Activated T-helper 1 cell treated with Interleukin-2 at 50 U/mL for 16 hours (primary cell): ENCODE measurements at places on chromosomes 2 and 18.

DNA sequence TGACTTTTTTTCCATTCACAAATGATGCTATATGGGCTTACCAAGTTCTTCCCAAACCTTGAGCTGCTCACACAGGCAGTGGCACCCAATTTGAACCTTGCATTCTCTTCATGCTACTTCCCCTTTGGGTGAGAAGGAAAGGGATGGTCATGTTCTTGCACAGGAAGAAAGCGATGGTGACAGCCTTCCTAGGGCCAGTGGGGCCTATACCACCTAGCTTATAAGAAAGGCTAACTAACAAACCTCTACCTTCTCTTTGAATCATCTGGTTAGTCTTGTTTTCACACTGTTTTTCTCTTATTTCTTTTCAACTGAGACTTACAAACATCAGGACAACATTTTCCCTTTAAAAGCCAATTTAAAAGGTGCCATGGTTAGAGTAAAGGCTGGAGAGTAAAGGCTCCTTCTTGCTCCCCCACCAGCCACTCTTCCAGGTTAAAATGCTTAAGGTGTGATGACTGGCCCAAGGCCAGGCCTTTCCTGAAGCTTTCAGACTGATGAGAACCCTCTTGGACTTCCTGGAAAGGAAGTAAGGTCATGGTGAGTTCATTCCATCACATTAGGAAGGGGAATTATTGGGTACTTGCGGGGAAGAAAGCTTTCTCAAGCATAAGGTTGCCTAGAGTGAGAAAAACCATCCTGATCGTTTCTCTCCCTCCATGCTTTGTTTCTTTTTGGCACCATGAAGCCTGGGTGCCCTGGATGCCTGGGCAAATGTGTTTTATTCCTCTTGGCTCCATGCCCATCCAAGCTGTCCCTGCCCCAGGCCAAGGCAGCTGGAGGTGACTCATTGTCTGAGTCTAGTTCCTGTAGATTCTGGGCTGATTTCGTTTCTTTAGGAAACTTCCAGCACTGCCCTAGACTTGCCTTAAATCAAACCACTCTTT, 41.4 kb upstream of the ITGB6 start:
- DNase-seq = no peak

DNA sequence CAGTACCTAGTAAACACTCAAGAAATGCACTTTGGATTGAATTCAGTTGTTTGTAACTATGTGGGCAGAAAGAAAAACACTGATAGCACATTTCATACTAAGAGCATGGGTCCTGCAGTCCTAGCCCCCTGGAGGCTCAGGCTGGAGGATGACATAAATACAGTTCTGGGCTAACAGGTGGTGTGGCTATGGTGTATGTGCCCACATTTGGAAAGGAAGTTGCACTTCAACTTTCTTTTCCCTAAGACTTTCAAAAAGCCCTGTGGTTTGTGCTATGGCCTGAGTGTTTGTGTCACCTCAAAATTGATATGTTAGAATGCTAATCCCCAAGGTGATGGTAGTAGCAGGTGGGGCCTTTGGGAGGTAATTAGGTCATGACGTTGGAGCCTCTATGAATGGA, 218.2 kb downstream of the CDCA7 start:
- no peak for DNase-seq

- no peak for DNase-seq
Observed at GRCh38 chr18:24065906-24066305, 51.4 kb downstream of the TTC39C start.

DNA sequence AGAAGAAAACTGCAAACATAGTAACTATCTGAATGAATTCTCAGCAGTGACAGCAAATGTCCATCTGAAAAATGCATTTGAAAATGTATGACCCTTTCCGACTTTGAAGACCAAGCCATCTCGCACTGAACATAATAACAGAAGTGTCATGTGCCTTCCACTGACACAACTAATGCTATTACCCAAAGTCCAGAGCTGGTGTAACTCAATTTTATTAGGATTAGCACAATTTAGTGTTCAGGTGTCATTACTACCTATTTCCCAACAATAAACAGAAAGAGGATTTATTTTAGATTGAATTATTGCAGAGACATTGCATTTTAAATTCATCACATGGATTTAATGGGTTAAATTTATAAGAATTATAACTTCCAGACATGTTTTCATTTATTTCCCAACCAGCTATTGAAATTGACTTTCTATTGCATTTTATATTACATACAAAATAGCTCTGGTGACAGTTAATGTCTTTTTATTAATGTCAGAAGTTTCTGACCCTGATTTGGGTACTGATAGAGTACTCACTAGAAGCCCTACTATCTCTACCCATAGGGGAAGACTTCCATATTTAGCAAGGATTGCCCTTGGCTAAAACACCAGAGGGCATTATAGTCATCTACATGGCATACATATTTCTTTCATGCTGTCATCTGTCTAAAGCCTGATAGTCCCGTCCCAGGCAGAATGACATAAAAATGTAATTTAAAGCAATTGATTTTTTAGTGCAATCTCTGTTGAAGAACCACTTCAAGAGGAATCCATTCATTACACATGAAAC, 7.0 kb upstream of the STK39 start:
- no peak for DNase-seq

- no peak for DNase-seq
Observed at GRCh38 chr2:177758591-177759371, 313.8 kb downstream of the PDE11A start.

GRCh38 chr18:45951016-45951714, 16.0 kb downstream of the EPG5 start:
- no peak for DNase-seq

DNA sequence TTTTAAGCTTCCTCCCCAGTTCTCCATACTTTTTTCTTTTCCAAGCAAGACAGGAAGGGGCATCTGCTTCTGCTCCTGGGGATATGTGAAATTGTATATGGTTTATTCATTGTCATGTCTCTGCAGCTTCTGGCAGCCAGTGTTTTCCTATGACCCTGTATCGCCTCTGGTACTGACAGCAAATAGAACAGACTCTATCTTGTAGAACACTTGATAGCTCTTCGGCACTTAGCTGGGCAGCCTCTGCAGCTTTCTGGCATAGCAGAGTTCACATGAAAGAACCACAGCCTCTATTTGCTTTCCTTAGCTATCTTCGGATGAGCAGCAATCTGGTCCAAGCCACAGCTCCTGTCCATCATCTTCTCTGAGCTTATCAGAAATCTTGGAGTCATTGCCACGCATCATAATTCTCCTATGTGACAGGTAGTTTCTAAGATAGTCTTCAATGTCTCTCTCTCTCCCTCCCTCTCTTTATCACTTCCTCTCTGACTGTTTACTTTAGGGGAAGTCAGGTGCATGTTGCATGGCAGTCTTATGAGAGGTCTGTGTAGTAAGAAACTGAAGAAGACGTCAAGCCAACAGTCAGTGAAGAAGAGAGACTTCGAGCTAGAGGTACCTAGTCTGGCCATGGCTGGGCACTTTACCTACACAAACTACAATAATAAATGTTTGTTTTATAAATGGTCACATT, 627.7 kb upstream of the CDH2 start:
- DNase-seq = no peak

GRCh38 chr18:54109131-54109683, 115.3 kb downstream of the MBD2 start:
- DNase-seq = no peak

DNA sequence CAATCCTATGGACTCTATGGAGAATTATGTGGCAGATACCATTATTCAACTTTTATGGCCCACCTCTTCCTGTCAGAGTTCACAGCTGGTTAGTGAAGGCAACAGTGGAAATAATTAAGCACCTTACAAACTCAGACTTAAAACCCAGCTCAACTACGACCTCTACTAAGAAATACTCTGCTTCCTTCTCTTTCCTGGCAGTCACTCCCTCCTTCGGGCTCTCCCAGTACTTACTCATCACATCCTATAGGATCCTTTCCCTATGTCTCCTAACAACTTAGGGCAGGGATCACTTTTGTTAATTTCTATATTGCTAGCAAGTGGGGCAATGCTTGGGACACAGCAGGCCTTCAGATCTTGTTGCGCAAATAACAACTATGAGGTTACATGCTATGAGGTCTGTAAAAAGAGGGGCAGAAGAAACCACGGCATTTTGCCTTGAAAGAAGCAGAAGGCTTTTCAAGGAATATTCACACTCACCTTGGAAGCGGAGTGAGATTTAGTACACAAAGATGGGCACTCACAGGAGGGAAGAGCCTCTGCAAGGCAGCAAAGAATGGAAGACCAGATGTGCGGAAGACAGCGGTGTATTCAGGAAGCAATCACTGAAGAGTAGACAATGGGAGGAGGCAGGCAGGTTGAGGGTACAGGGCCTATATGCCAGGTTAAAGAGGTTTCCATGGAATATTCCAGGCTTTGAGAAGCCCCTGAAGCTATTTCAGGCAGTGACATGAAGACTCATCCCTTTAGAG, 2.1 kb downstream of the STK39 start:
- DNase-seq = no peak

GRCh38 chr2:36857713-36858112, 108.6 kb downstream of the STRN start:
- DNase-seq = no peak

- no peak for DNase-seq
Observed at GRCh38 chr2:223725494-223725893, 111.9 kb downstream of the AP1S3 start.

GRCh38 chr2:105166688-105167087, 74.9 kb upstream of the GPR45 start:
- DNase-seq = no peak

- no peak for DNase-seq
Observed at GRCh38 chr2:15939556-15939853, 845 bp upstream of the MYCN start.

DNA sequence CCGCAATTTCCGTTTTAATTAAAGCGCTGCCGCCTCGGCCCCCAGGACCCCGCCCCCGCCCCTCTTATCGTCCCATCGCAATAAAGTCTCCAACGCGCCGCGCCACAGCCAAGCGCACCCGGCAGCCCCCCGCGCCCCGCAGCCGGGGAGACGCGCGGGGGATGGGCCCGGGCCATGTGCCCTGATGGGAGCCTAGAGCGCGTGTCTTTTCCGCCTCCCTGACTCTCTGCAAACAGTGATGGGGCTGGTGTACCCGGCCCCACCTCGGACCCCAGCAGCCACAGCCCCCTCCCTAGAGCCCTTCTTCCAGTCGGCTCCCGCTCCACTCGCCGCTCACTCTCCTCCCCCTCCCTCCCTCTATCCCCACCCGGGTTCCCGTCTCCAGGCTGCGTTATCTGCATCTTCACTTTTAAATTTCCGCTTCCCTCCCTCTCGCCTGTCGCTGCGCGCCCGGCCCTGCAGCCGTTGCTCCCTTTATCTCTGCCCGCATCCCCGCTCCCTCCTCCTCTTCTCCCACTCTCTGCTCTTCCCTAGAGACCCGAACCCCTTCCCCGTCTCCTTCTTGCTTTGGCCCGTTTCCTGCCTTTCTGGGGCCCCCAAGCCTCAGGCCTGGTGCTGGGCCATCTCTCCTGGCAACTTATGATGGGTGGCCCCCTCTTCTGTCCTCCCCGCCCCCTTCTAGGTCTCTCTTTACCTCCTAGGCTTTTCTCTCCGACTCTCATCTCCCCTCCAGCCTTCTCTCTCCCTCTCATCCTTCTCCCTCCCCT, 524 bp upstream of the FEV start:
- DNase-seq = no peak

DNA sequence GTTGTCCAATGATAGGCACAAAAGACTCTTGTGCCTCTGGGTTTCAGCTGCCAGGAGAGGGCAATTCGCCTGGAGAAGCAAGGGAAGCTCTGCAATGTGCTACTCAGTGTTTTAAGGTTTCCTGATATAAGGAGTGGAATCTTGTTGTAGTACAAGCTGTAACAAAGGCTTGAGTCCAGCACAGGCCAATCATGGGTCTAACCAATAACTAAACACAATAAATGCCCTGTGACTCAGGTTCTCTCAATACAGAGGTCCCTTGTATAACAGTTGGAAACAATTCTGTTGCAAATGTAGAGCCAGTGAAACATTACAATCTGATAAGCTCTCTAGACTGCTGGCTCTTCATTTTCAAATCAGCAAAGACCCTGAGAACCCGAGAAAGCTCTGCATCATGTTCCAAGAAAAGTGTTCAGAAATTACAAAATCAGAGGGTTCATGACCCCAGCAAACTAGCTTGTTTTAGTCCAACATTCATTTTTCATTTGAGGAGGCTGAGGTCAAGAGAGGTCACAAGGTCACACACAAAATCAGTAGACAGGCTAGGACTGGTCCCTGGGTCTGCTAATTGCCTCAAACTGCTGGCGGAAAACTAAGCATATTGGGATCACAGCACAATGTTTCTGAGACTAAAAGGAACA, 59.0 kb upstream of the DNMT3A start:
- no peak for DNase-seq

- DNase-seq = no peak
Observed at GRCh38 chr2:39120521-39120770, 405 bp downstream of the SOS1 start.

- DNase-seq = no peak
Observed at GRCh38 chr2:128373451-128374000, 54.9 kb upstream of the HS6ST1 start.

- DNase-seq = no peak
Observed at GRCh38 chr2:159557437-159558034, 58.8 kb downstream of the BAZ2B start.
